ENCODE measurements at places on chromosomes 7 and 10.

- no peak for DNase-seq
Measured at GRCh38 chr7:109694149-109695071, 1124.7 kb downstream of the DNAJB9 start.

DNA sequence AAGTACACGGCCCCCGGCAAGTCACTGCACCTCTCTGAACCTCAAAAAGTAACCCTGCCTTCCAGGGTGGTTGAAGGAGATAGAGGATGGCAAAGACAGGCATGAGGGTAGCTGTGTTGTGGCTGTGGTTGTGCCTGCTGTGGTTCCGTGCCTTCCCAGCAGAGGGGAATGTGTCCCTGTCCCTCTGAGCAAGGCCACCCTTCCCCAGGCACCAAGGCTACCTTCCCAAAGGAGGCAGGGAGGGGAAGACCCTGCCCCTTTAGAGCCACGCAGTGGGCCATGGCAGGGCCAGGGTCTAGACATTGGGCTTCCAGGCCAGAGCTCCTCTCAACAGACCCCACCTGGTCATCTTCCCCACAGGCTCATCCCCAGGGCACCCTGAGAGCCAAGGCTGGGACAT lies 18.8 kb downstream of the CRHR2 start:
- DNase-seq = no peak

DNA sequence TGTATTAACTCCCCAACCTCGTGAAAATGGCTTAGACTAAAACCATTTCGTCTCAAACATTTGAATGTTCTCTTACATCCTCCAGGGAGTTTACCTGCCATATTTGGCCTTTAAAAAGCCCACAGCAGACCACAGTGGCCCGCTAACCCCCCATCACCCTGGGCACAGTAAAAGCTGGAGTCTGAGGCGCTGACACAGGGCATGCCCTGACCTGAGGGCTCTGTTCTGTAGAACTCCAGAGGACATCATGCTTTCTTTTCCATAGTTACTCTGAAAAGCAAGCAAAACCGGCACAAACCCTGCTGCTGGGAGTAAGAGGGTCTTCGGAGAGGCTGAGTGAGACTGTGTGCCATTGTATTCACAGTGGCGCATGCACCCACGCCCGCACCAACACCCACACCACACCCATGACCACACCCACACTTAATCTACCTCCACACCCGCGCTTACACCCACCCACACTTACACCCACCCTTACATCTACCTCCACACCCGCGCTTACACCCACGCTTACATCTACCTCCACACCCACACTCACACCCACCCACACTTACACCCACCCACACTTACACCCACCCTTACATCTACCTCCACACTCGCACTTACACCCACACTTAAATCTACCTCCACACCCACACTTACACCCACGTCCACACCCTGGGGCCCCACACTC lies 32.1 kb downstream of the LRRC27 start:
- DNase-seq = no peak

DNA sequence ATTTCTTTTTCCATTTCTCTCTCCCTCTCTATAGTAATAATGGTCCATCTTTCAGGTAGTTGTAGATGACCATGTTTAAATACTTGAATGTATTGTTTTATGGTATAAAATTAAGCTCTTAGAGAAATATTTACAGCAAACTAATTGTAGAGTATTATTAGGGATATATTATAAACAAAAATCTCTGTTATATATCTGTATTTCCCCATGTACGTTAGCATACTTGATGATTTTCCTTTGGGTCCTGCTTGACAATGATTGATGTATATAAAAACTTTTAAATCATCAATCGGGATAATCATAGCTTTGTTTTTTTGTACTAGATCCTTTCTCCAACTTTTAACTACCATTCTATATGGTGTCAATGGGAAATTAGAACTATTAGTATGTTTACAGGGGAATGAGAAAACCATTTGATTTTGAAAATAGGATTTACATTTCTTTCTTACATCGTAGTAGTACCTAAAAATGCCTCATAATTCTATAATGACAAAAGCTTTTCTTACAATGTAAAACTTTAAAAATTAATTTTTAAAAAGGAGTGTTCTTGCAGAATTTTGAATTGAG lies 117.5 kb upstream of the CDK13 start:
- no peak for DNase-seq

DNA sequence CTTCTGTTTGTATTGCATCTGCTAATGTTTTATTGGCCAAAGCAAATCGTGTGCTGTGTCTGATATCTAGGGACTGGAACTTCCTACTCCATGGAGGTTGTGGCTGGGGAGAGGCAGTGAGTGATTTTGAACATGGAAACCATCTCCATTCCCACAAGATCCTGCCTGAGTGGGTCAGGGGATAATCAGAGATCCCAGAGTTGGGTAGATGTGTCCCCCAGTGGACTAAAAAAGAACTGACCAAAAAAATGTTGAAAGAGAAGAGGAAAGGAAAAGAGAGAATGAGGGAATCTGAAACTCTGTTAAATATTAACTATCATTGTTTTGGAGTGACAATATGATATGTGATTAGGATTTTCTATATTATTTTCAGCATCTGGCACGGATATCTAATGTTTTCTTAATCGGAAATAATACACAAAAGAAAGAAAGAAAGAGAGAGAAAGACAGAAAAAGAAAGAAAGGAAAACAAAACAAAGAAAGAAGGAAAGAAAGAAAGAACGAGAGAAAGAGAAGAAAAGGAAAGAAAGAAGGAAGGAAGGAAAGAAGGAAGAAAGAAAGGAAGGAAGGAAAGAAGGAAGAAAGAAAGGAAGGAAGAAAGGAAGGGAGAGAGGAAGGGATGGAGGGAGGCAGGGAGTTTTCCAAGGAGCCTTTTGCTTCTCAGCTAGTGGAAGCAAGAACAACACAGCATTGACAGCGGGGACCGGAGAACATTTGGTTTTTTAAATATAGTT lies 638.5 kb downstream of the CCSER2 start:
- DNase-seq = no peak

DNA sequence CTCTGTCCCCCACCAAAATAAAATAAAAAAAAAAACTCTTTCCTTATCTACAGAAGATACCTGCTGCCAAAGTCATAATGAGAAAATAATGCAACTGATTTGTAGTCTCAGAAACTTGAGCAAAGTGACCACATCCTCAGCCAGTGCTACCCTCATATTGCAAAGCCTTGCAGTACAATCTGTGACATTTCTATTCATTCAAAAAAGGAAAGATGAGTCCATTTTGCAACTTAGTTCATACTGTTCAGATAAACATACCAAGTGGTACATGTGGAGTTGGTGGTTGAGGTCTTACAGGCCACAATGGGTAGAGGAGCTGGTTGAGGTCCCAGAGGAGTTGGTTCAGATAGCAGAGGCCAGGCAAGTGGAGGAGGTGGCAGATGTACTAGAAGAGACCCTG lies 6.5 kb upstream of the EIF5AL1 start:
- DNase-seq = no peak

DNA sequence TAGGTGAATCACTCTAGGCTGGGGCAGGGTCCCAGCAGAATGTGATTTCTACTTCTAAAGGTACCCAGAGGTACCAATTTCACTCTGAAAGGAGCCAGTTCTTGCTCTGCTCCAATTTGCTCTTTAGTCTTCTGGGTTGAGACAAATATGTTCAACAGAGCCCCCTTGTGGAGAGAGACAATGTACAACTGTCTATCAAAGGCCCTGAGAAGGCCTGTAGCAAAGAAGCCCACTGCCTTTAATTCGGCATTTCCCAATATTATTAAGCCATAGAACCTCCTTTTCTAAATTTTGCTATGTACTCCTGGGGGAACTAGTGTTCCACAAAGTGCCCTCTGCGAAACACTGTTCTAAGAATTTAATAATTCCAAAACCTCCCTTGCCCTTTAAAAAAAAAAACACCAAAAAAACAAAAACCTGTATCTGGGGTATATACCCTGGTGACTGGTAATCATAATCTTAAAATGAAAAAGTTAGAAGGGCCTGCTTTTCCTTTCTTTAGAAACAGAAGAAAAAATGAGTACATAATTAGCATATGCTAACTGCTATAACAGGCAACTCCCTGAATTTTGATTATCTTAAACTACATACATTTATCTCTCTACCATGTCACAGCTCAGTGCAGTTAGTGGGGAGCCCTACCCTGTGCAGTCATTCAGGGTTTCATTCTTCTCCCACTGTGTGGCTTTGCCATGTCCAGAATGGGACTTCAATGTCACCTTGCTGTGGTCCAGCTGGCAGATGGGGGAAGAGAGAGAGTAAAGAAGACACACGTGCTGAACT lies 160.9 kb upstream of the BMPER start:
- peak; percentile 29 for DNase-seq

DNA sequence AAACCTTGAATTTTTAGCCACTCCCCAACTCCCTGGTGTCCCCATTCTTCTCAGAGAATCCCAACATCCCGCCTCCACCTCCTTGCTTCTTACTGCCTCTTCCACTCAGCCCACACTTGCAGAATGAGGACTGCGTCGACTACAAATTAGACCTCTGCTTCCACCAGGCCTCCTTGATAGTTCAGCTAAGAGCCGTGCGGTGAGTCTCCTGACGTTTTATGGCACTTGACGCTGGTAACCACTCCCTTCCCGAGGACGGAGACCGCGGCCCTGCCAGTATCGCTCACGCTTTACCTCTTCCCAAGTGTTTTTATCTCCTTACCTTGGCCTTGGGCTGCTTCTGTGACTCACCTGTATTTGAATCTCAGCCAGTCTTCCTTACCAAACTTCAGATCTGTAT lies 31.1 kb downstream of the RBM17 start:
- DNase-seq = no peak

DNA sequence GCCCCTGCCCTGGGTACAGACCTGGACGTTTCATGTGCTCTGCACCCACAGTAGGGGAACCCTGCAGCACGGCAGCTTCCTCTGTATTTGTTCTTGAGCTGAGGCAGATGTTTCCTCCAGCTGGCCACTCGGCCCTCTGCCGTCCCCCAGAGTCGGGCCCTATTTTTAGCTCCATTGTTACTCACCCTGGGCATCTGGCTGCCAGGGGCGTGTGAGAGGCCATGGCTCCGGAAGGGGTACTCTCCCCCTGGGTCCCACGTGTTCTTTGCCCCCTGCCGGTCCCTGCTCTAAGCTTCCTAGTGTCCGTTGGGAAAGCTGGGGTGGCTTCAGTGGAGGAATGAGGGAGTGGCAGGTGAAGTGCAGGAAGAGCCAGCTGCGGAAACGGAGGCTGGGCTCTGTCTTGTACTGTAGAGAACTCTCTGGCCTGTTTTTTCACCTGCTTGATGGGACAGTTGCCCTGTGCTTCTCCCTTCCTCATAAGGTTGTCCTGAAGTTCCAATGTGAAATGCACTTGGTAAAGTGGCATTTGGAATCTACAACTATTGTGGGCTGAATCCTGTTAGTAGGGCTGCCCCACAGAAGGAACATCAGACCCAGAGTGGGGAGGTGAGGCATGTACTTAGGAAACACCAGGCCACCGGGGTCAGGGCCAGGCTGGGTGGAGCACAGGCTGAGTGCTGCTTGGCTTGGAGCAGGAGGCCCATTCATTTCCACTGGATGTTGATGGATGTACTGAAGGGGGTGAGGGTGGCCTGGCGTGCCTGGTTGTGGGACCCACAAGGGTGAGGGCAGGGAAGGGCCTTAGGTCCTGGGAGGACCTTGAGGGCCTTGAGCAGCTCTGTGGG lies 30.6 kb downstream of the PALD1 start:
- peak; percentile 65 for DNase-seq

GRCh38 chr7:100088621-100089457 lies at the start of gene COPS6:
Gene COPS6 (plus strand): TSS chr7:100088969. CDS start chr7:100088991, 22 bp downstream.
- DNase-seq = no peak

GRCh38 chr10:71964098-71964742 lies at the start of gene CHST3:
Gene CHST3 (plus strand): TSS chr10:71964395. CDS start chr10:72005843, 41,448 bp downstream.
- peak; percentile 57 for DNase-seq

- DNase-seq = no peak
Measured at GRCh38 chr7:147071536-147071935, 954.9 kb downstream of the CNTNAP2 start.

GRCh38 chr7:30252885-30253795 lies 31.3 kb upstream of the ZNRF2 start:
- peak; percentile 68 for DNase-seq

DNA sequence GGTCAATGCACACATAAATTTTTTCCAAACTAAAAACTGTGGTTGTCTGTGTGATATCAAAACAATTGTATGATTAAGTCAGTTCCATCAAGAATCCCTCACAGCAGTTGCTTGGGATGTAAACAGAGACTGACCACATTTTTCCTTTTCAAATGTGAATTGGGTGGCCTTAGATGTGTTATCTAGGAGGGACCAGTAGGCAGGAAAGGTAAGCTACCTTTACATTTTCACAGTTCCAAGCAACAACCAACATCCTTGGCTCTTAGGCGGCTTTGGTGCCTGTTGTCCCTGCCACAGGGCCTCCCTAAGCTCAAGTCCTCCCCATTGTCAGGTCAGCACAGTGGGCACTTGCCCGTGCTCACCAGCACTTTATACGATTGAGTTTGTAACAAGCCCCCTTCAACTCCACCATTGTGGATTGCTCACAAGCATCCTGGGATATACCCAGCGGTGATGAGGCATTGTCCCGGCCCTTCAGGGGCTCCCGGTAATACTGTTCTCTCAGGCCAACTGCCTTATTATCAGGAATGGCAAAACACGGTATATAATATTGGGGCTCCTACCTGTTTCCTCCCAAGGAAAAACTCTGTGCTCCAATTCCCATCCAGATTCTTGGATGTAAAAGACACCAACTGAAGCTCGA lies 114.9 kb upstream of the ANKRD1 start:
- no peak for DNase-seq

DNA sequence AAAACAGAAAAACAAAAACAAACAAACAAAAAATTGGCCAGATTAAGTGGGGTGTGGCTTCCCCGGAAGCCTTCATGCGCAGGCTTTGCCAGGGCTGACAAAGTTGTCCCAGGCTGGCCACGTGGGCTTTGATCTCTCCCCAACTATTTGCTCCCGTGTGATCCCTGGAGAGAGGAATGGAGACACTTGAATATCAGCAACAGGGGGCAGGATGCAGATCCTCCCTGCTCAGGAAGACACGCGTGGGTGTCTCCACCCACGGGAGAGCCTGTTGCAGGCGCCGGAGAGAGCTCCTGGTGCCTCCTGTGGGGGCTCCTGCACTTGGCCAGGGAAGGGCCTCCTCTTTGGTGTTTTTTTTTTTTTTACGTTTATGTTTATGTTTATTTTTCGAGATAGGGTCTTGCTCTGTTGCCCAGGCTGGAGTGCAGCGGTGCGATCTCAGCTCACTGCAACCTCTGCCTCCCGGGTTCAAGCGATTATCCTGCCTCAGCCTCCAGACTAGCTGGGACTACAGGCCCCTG lies 19.0 kb downstream of the TRIM56 start:
- DNase-seq = no peak

- no peak for DNase-seq
Measured at GRCh38 chr10:13750299-13751190, 163.8 kb downstream of the PRPF18 start.

GRCh38 chr10:84194424-84195043 lies at the start of gene CDHR1:
Gene CDHR1 (plus strand): TSS chr10:84194537. CDS start chr10:84194761, 224 bp downstream.
- no peak for DNase-seq

All from A172 (cell line).